ENCODE measurements at places on chromosomes 5 and 9.

DNA sequence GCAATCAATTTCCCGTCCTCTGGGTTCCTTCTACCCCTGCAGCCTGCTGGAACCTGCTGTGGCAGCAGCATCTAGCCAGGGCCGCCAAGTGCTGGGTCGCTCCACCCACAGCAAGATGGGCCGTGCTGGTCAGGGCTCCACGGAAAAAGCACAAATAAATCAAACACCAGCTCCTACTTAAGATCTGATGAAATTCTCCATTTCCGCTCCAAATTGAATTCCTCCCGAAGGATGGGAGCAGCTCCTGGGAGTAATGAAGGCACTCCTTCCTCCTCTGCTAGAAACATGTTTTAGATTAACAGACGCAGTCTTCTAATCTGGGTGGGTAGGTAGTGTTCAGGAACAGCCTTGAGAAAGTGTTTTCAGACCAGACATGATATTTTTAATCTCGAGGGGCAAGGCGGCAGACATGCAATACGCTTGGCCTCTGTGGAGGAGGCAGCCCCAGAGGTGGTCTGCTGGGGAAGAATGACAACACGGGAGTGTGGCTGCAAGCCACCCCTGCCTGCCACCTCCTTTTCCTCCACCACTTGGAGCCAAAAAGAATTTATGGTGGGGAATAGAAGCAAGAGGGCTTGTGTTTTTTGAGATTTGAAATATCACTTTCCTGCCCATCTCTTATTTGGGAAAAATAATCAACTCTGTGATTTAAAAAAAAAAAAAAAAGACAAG is 194.1 kb downstream of the AOPEP start:
- no peak for DNase-seq

GRCh38 chr5:81749192-81749560 is 1.7 kb downstream of the SSBP2 start:
- no peak for DNase-seq

GRCh38 chr5:64331597-64332277 is 166.1 kb downstream of the RNF180 start:
- peak; percentile 59 for DNase-seq

GRCh38 chr5:33999978-34000377 is 7.9 kb downstream of the AMACR start:
- no peak for DNase-seq

DNA sequence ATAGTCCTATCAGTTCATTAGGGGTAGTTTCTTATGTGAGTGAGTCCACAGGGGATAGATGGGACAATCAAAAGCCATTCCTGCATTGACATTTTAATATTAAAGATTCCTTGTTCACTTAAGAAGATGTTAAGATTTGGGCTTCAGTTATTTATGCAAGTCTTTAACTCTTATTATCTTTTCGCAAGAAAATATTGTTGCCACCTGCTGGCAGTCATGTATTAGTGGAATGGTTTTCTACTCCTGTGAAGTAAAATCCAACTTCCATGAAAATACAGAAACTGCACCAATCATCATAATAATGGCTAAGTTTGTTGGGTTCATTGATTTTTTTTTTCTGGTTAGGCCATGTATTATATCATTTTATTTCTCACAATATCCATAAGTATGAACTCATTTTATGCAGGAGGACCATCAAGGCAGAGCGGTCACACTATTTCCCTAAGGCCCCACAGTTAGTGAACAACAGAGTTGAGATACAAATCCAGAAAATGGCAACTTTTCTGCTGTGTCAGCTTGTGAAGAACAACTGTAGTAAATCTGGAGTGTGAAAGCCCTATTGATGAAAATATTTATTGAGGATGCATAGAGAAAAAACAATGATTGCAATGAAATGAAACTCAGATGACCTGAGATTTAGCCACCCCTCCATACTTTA is 88.5 kb upstream of the TXNDC8 start:
- DNase-seq = no peak

DNA sequence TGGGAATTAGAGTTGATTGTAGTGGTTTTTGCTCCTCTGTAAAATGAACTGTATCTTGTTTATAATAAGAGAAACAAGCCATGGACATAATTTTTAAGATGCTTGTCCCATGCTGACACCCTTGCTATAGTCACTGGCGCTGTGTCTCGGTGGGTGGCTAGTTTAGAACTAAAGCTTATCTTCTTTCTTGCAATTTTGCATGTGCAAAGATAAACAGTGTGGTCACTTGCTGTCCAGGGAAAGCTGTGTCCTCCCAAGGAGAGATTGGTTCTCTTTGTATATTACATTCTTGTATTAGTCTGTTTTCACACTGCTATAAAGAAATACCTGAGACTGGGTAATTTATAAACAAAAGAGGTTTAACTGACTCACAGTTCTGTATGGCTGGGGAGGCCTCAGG is 143.8 kb downstream of the MELK start:
- DNase-seq = no peak

DNA sequence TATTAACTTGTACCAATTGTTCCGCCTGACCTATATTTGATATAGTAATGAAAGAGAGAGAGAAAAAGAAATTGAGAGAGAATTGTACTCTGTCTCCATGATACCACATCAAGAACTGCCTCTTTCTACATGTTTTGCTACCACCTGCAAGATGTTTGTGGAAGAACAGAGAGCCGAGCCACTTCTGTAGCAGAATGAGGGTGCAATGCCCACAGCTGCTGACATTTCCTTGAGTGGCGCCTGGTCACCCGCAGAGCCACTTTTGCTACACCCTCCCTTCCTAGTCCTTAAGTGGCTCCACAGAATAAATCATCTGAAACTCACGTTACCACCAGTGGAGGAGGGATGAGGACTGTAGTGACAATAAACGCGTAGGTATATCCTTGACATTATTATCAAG is 17.1 kb upstream of the FAM81B start:
- no peak for DNase-seq

DNA sequence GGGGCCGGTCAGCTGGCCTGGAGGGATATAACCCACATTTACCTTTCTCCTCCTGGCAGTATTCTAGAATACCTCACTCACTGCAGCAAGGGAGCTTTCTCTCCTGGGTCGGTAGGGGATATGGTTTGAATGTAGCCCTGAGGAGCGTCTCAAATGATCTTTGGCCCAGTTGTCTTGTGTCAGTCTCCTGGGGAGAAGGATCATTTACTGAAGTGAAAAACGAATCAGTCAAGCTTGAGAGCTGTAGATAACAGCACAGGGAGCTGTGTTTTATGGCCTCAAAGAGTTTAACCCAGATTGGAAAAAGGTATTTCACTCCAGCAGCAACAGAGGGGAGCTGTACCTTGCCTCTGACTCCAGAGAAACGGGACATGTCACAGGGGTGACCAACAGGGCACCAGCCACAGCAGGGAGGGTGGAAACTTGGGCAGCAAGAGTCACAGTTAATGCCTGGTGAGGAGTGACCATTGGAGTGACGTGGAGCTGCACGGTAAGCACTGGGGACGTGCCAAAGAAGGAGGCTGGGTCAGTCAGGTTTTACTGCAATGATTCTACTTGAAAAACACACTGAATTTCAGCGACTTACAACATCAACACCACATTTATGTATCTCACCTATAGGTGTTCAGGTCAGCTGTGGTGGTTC is 29.8 kb upstream of the ZFR start:
- no peak for DNase-seq

- DNase-seq = no peak
Measured at GRCh38 chr5:30041831-30042385, 1151.6 kb upstream of the CDH6 start.

DNA sequence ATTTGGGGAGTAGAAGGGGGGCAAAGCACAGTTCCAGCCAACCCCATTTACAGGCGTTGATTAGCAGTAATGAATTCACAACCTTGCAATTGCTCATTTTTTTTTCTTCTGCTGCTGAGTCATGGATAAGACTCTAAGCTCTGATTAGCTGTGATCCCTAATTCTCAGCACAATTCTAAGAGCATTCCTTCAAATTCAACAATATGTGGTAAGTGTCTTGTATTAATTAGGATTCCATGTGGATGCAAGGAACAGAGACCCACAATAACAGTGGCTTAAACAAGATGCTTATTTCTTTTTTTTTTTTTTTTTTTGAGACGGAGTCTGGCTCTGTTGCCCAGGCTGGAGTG is 133.4 kb downstream of the PALM2AKAP2 start:
- DNase-seq = no peak

DNA sequence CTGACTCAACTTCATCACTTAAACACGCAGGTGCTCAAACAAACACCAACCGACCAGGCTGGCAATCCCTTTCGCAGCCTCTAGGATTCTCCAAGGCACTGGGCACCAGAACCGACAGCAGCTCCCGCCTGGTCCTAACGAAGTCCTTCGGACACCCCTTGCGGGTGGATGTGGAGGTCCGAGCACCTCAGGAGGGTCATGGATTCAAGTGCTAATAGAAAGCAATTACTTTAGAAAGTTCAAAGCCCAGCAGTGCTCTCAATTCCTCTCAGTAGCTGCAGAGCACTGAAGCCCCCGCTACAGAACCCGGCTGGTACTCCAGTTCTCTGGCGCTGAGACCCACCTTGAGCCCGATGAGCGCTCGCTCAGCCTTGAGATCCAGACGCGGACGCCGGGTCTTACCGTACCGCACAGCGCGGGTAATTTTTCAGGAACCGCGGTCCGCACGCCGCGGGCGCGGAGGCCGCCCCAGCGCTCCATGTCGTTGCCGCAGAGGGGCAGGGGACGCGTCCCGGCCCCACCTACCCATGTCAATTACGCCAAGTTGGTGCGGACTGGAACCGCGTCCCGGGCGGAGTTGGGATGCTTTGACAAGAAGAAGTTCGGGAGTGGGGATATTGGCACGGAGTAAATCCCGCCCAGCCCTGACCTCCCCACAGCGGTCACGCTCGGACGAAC is 638 bp downstream of the MARCHF3 start:
- no peak for DNase-seq

- no peak for DNase-seq
Measured at GRCh38 chr5:181221105-181221791, 1.8 kb upstream of the TRIM41 start.

- no peak for DNase-seq
Measured at GRCh38 chr5:88734191-88734640, 148.8 kb downstream of the MEF2C start.

DNA sequence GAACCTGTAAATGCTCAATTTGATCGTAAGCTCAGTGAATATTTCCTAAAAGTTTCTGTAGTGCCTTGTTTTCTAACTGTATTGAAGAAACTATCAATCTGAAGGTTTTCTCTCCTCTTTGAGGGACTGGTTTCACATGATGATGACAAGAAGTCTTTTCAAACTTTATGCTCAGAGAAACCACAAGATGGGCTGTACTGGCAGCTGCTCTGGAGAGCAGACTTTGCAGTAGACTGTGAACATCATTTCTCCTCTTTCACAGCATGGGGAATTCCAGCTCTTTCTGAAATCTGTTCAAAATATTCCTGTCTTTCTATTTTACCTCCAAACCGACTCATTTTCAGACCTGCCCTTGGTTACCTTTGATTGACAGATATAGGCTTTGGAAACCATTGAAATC is 194.4 kb downstream of the IZUMO3 start:
- DNase-seq = no peak

DNA sequence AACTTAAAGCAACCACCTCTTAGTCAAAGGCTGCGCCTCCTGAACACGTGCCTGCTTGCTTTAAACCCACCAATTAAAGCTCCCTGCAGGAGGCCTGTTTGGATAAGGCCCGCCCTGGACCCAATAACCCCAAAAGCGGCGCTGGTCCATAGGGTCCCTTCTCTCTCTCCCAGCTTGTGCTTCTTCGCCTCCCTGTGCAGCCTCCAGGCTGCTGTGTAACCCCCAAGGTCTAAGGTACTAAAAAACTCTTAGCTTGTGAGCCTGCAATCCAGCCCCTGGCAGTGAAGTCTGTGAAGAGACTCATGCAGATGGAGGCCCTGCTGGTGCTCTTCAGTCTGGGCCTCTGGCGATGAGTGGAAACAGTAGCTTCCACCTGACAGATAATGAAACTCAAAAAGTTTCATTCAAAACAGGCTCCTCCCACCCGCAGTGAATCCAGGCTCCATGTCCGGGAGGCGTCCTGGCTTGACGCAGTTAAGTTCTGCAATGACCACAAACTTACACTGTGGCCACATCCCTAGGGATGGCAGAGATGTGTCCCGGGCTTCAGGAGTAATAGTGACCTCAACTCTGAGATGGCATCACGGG is 97.3 kb downstream of the PRRT1B start:
- no peak for DNase-seq

GRCh38 chr5:142597546-142598337 is 88.1 kb downstream of the FGF1 start:
- DNase-seq = no peak

DNA sequence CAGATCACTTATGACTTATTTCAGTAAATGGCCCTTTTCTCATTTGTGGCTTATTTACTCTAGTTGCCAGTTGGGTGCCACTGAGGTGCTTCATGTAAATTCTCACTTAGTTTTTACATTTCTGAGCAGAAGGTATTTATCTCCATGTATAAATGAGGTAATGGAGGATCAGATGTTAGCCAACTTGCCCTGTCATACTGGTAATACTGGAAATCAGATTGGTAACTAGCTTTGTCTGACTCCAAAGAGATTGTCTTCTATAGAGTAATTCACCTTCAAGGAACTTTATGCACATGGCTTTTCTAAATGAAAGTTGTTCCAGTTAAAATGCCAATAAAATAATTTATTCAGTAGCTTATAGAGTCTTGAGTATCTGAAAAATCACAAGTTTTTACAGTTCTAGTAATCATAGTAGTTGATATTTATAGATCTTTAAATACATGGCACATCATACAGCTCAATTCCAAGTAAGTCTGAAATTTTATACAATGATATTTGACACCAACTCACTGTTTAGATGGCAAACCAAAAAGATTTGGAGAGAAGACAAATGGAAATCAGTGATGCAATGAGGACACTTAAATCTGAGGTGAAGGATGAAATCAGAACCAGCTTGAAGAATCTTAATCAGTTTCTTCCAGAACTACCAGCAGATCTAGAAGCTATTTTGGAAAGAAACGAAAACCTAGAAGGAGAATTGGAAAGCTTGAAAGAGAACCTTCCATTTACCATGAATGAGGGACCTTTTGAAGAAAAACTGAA is 28.8 kb downstream of the RAB14 start:
- no peak for DNase-seq

- DNase-seq = no peak
Measured at GRCh38 chr5:141845371-141845851, 32.8 kb downstream of the PCDH1 start.

- no peak for DNase-seq
Measured at GRCh38 chr9:78695519-78695918, 398.6 kb downstream of the PSAT1 start.

DNA sequence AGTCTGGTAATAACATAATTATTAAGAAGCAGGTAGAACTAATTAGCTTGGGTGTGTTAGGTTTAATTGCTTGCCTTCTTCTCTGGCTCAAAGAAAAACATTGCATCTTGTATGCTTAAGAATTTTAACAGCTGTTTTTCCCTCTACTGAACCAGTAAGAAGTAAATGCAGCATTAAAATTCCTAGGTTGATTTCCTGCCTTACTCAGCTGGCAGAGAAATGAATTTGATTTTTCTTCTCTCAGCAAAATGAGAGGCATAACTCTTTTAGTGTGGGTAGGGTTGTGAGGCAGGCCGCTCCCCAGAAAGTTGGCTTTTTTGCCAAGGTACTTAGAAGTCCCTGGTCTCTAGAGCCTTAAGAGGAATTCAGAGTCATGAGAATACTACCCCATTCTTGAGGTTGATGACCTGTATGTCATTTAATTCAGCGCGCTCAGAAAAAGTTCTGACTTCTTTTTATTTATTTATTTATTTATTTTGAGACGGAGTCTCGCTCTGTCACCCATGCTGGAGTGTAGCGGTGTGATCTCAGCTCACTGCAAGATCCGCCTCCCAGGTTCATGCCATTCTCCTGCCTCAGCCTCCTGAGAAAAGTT is 302.6 kb downstream of the ARHGEF28 start:
- DNase-seq = no peak
